ENCODE measurements at places on chromosomes 6 and 20. TPM values are rescaled to one million over a fixed set of nuclear protein-coding genes. Genes with fewer than 3 reads are reported as not detected.
A peak's percentile ranks its signal among the peaks of the same experiment; 100 is the strongest.

- H3K4me1 ChIP-seq = peaks cover 7% of the 10 kb centered on the region
- H3K4me3 ChIP-seq = no peak overlapping the region
- H3K27ac ChIP-seq = no peak overlapping the region
- no peak for DNase-seq
Observed at GRCh38 chr20:45257711-45258110, 3.3 kb upstream of the SLPI start.

DNA sequence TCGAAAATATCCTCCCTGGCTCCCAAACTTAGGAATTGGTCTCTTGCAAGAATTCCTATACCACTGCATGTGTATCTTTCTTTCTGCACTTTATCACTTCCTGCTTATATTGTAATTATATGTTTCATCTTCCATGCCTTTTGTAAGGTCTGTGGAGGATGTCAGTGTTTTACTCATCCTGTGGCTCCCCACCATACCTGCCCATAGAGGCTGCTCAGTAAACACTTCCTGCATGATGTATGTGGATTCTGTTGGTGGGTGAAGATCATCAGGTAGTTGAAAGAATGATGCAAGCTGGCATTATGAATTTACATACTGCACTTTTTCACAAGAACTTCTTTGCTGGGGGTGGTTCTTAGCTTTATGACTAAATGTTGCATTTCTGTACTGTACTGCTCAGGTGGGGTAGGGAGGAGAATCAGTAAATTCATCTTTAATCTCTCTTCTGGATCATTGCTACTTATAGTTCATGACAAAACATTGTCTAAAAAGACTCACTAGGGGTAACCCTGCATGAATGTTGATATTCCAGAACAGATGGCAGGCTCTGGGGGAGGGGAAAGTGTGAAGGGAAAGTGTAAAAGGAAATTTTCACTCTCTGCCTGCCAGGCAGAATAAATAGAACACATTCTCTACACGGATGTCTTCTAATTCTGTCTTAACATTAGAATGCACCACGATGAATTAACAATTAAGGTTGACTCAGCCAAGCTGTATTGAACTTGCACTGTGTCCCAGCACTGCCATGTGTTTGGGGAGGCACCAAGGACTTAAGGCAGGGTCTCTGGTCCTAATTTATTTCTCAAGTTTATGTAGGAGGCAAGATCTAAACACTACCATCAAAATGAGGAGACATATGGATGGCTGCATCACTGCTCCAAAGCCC, 36.0 kb upstream of the KLHL31 start:
- no peak overlapping the region for H3K27ac ChIP-seq
- no peak for DNase-seq
- H3K27me3 ChIP-seq = no peaks in the 10 kb centered on the region
- H3K4me1 ChIP-seq = no peaks in the 10 kb centered on the region

DNA sequence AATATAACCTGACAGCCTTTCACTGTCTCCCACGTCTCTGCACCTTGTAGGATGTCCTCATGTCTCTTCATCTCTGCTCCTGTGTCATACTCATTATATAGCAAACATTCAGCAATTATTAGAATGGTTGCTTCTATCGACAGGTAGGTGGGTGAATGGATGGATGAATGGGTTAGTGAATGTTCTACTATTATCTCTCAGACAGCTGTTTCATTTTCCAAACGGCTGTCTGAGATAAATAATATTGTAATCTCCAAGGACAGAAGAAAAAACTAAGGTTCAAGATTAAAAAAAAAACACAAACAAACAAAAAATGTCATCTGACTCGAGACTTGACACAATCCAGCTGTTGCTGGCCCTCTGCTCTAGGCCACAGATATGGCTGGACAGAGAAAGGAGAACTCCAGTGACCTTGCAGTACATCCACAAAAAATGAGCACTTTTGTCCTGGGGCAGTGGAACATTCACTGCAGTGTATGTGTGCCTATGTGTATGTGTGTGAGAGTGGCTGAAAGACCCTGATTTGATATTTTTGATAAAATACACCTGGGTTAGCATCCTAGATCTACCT, 2.1 kb downstream of the HNF4A start:
- no peak overlapping the region for H3K27ac ChIP-seq
- H3K4me1 ChIP-seq = no peaks in the 10 kb centered on the region
- DNase-seq = no peak
- H3K27me3 ChIP-seq = no peaks in the 10 kb centered on the region
- H3K4me3 ChIP-seq = no peak overlapping the region

- no peaks in the 10 kb centered on the region for H3K36me3 ChIP-seq
- no peak overlapping the region for H3K4me3 ChIP-seq
- no peak for DNase-seq
- H3K27ac ChIP-seq = no peak overlapping the region
- no peaks in the 10 kb centered on the region for H3K4me1 ChIP-seq
- H3K27me3 ChIP-seq = no peaks in the 10 kb centered on the region
Observed at GRCh38 chr6:16982807-16983206, 119.0 kb upstream of the STMND1 start.

- no peak overlapping the region for H3K4me3 ChIP-seq
- H3K27ac ChIP-seq = no peak overlapping the region
- peaks cover 47% of the 10 kb centered on the region for H3K27me3 ChIP-seq
- no peak for DNase-seq
- peaks cover 32% of the 10 kb centered on the region for H3K4me1 ChIP-seq
Observed at GRCh38 chr6:170298688-170299087, 7.8 kb upstream of the DLL1 start.

- peaks cover 14% of the 10 kb centered on the region for H3K27me3 ChIP-seq
- no peaks in the 10 kb centered on the region for H3K36me3 ChIP-seq
- H3K4me3 ChIP-seq = no peak overlapping the region
- H3K4me1 ChIP-seq = peaks cover 15% of the 10 kb centered on the region
- peak; percentile 65 for DNase-seq
Observed at GRCh38 chr6:138109042-138109997, 2.1 kb upstream of the PERP start.

- no peak for DNase-seq
- H3K27ac ChIP-seq = no peak overlapping the region
- H3K36me3 ChIP-seq = no peaks in the 10 kb centered on the region
- no peaks in the 10 kb centered on the region for H3K4me1 ChIP-seq
- no peak overlapping the region for H3K4me3 ChIP-seq
Observed at GRCh38 chr6:13034316-13034715, 294.0 kb downstream of the TBC1D7 start.

DNA sequence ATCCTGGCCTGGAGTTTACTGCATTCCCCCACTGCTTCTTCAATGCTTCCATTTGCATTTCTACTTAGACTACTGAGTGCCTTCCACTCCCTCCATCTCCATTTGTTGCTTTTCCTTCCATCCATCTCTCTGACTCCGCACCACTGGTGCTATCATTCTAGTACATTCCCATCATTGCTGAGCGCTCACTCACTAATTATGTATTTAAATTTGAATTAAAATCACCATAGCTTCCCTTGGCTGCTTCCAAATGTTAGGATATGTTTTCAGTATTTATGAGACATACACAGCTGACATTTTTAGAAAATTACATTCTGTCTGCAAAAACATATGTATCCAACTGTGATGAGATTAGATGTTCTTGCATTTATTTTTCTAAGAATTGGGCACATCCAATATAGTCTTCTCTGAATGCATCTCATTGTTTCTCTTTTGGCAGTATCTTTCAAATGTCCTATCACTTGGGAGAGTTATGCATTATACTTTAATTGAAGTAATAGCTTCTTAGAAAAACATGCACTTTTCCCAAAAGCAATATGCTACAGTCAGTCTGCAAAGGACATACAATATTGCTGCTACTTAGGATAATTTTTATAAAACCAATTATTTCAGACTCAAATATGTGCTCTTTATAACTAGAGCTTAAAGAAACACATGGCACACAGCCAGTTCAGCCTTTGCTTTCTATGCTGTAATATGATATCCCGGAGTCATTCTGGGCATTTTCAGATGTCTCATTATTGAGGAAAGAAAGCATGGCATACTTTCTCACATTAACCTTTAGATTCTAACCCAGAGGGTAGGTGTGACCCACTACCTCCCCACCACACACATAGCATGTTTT, 12.1 kb upstream of the COL21A1 start:
- H3K27ac ChIP-seq = no peak overlapping the region
- H3K4me3 ChIP-seq = no peak overlapping the region
- H3K4me1 ChIP-seq = no peaks in the 10 kb centered on the region
- no peaks in the 10 kb centered on the region for H3K27me3 ChIP-seq
- H3K36me3 ChIP-seq = no peaks in the 10 kb centered on the region
- peak; percentile 23 for DNase-seq

GRCh38 chr20:5675103-5676091, 74.8 kb upstream of the SHLD1 start:
- no peaks in the 10 kb centered on the region for H3K27me3 ChIP-seq
- no peak for DNase-seq
- H3K27ac ChIP-seq = no peak overlapping the region
- no peaks in the 10 kb centered on the region for H3K4me1 ChIP-seq
- H3K4me3 ChIP-seq = no peak overlapping the region

- H3K4me3 ChIP-seq = no peak overlapping the region
- no peak overlapping the region for H3K27ac ChIP-seq
- no peaks in the 10 kb centered on the region for H3K27me3 ChIP-seq
- no peak for DNase-seq
- H3K4me1 ChIP-seq = no peaks in the 10 kb centered on the region
Observed at GRCh38 chr6:74000666-74001490, 304.9 kb downstream of the CD109 start.

DNA sequence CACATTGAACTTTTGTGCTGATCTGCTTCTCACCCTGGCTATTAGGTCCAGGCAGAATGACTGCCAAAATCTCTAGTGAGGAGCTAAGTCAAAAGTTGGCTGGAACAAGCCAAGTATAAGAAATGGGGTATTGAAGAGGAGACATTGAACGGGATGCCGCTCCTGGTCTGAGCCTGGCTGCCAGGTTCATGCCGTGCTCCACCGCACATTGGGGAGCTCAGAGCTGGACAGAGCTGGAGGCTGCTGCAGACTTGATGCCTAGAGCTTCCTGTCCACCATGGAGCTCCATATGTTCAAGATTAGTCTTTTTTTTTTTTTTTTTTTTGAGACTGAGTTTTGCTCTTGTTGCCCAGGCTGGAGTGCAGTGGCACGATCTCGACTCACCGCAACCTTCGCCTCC, 4.1 kb upstream of the IFT52 start:
- H3K36me3 ChIP-seq = no peaks in the 10 kb centered on the region
- DNase-seq = no peak
- H3K27me3 ChIP-seq = no peaks in the 10 kb centered on the region
- H3K4me1 ChIP-seq = peaks cover 12% of the 10 kb centered on the region
- no peak overlapping the region for H3K27ac ChIP-seq
- no peak overlapping the region for H3K4me3 ChIP-seq

GRCh38 chr6:90197854-90198496, 98.7 kb downstream of the BACH2 start:
- peaks cover 5% of the 10 kb centered on the region for H3K4me1 ChIP-seq
- no peak overlapping the region for H3K27ac ChIP-seq

POLR1C gene
- total RNA-seq = 18.1 TPM

BCAS1 gene
- total RNA-seq = not detected

TFAP2C gene
- total RNA-seq = 9.4 TPM

LRFN2 gene
- total RNA-seq = 2.6 TPM

ZHX3 gene
- 5.3 TPM for total RNA-seq

COQ3 gene
- 10.6 TPM for total RNA-seq

CLDN20 gene
- not detected for total RNA-seq

Data from GM23338 (cell line).